NCI-H146 (cell line): ENCODE measurements at places on chromosomes 16 and 17.

DNA sequence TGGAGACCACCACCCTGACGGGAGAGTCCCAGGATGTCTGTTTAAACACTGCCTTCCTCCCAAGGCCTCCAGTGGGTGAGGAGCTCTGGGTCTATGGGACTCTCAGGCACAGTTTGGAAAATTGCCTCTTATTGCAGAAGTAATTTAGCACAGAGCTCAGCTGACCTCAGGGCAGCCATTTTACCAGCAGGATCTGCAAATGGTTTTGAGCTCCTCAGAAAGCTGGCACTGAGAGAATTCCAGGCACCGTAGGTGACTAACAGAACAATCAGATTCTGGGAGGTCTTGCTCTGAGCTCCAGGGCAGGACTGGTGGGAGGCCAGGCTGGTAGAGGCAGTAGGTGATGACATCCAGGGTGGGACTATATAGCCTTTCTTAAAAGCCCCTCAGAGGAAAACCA, 17.3 kb upstream of the C16orf74 start:
- no peak for DNase-seq

DNA sequence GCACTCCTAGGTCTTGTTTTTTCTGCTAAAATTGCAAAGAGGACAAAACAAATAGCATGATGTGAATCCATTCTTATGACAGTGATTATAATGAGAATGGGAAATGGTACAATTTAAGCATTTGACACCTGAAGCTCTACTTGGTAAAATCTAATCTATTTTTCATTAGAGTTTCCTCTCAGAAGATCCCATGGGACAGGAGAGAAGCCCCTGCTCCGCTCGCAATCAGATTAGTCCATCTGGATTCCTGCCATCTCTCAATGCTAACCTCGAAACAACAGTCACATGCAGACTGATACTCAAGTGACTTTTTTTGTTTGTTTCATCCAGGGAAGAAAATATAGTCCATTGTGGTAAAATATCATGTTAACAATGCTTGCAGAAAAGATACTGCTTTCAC, 107.4 kb upstream of the TOM1L1 start:
- DNase-seq, result no peak

DNA sequence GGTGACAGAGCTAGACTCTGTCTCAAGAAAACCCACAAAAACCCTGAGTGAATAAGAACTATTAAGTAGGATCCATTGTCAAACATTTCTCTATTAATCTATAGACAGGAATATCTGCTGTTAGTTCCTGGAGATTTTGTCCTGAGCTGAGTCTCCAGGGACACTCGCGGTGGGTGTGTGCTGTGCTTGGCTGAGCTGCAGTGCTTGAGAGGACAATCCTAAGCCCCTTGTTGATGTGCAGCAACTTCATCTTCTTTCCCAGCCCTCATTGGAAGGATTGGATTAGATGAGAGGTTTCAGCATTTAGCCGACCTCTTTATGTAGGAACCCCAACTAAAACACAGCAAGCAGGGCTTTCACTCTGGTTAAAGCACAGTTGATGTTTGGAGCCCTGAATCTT, 33.3 kb downstream of the NDEL1 start:
- no peak for DNase-seq

- DNase-seq, result no peak
These were observed 20.2 kb downstream of the NGFR start for GRCh38 chr17:49515196-49515770.

DNA sequence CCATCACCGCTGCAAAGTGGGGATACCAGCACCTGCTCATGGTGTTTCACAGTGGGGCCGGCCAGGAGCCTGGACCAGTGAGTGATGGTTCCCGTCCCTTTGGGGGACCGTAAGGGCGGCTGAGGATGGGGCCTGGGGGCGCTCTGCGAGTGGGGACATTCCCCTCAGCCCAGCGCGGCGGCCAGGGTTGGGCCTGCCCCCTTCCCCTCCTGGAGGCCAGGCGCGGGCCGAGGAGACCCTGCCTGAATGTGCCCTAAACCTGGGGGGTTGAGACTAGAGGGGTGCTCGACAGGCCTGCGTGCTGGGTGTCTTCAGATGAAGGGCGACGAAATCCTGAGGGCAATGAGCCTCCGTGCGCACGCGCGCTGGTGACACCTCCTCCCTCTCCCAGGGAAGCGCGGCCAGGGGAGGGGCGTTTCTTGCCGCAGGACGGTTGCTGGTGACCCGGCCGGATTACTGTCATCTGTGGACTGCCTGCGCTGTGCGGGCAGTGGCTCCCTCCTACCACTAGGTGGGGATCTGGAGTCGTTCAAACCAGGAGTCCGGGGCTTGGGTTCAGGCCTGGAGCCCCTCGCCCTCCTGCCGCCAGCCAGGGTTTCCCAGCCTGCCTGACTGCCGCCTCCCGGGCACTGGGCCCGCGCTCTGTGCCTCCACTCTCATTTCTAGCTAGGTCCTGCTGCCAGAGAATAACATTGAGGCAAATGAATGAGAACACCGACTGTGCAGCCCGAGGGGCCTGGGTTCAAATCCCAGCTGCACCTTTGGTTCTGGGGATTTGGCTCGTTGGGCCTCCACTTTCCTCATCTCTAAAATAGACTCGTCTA, 17.1 kb downstream of the TBX2 start:
- DNase-seq, result peak; percentile 86

- DNase-seq, result no peak
These were observed 46.4 kb upstream of the SDK2 start for GRCh38 chr17:73690676-73691075.

GRCh38 chr17:16486373-16487250, 5.4 kb downstream of the LRRC75A start:
- peak; percentile 84 for DNase-seq
